ENCODE measurements at places on chromosomes 11 and 22. TPM values are rescaled to one million over a fixed set of nuclear protein-coding genes. Genes with fewer than 3 reads are reported as not detected.
A peak's percentile ranks its signal among the peaks of the same experiment; 100 is the strongest.

Gene OR51E2
- not detected for total RNA-seq

DNA sequence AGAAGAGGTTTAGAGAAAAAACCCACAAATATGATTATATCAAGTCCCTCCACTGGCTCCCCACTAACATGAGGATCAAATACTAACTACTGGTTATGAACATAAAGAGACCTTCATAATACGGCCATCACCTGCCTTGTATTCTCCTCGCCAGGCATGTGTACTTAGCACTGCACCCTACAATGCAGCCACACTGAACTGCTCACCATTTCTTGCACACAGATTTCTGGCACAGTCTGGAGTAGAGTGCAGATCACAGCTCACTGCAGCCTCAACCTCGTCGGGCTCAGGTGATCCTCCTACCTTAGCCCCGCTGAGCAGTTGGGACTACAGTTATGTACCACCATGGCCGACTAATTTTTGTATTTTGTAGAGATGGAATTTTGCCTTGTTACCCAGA, 13.1 kb downstream of the OSBP start:
- peaks cover 52% of the 10 kb centered on the region for H3K36me3 ChIP-seq
- H3K4me3 ChIP-seq = no peak overlapping the region
- H3K27me3 ChIP-seq = no peaks in the 10 kb centered on the region
- no peak for DNase-seq
- H3K27ac ChIP-seq = no peak overlapping the region
- no peaks in the 10 kb centered on the region for H3K4me1 ChIP-seq

DNA sequence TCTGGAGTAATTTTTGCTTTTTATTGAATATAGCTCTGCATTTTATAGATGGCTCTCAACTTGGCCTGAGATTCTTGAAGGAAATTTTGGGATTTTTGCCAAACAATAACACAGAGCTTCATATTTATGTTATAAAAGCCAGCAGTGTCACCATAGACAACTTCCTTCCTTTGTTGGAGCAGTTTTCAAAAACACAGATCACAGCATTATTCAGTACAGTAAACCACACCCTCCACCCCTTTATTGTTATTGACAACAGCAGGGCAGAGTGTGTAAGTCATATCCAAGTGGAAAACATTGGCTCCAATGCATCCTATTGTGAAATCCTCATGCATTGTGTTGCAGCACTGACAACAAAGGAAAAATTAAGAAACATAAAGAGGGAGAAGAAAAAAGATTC, 62.6 kb upstream of the PRSS23 start:
- H3K27me3 ChIP-seq = no peaks in the 10 kb centered on the region
- DNase-seq = no peak
- no peak overlapping the region for H3K4me3 ChIP-seq
- H3K27ac ChIP-seq = no peak overlapping the region

DNA sequence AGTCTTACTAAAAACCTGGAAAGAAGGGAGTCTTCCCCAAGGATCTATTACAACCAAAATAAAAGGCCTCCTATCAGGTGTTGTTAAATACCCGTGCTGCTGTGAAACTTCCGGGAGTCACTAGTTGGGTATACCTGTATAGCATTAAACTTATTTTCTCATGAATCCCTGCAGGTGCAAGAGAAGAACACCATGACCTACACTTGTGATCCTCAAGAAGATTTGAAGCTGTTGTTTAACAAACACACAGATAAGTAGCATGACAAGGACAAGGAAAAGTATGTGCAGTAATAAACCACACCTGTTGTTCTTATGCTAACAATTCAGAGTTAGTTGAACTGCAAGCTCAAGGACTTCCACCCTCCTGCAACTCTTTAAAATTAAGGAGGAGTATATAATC, 12.0 kb downstream of the OR4C45 start:
- H3K36me3 ChIP-seq = no peaks in the 10 kb centered on the region
- no peak overlapping the region for H3K4me3 ChIP-seq
- H3K4me1 ChIP-seq = no peaks in the 10 kb centered on the region
- no peak for DNase-seq
- H3K27me3 ChIP-seq = no peaks in the 10 kb centered on the region

- no peak overlapping the region for H3K27ac ChIP-seq
- no peak for DNase-seq
- H3K27me3 ChIP-seq = no peaks in the 10 kb centered on the region
- H3K4me1 ChIP-seq = peaks cover 18% of the 10 kb centered on the region
- H3K4me3 ChIP-seq = no peak overlapping the region
- H3K36me3 ChIP-seq = no peaks in the 10 kb centered on the region
Observed at GRCh38 chr22:50264104-50264745, 2.7 kb upstream of the MAPK12 start.

- peaks cover 45% of the 10 kb centered on the region for H3K4me1 ChIP-seq
- no peaks in the 10 kb centered on the region for H3K27me3 ChIP-seq
- H3K4me3 ChIP-seq = no peak overlapping the region
- H3K27ac ChIP-seq = peak overlapping the region; percentile 26
- H3K36me3 ChIP-seq = no peaks in the 10 kb centered on the region
- DNase-seq = no peak
Observed at GRCh38 chr11:126109941-126110731, 47.5 kb upstream of the CDON start.

All from SJCRH30 (cell line).